ENCODE measurements at places on chromosomes 1 and 21. TPM values are rescaled to one million over a fixed set of nuclear protein-coding genes. Genes with fewer than 3 reads are reported as not detected.

The RHEX gene
- not detected for total RNA-seq

DNA sequence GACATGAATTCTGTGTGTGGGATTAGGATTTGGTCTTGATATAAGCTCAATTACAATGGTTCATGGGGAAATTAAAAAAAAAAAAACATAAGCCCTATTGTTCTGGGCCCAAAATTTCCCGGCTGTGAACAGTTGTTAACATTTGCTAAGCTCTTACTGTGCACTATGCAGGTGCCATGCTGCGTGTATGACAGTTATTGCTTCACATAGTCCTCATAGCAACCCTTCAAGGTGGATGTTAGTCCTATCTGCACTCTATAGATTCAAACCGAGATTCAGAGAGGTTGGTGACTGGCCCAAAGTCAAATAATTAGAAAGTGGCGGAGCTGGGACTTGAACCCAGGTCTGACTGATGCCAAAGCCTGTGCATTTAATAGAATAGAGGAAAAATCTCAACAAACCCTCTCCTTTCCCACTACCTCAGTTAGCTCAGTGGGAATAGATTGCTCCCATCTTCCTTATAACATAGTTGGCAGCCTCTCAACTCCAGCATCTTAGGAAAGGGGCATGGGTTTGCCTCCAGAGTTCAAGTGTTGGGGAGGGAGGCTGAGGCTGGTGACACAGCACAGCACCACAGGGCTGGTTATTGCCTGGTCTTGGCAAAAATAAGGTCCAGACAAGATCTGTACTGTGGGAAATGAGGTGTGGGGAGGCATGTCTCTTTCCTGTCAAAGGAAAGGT is 55.0 kb upstream of the GCLM start:
- DNase-seq: no peak
- H3K27ac ChIP-seq: no peak overlapping the region
- H3K4me1 ChIP-seq: no peaks in the 10 kb centered on the region
- peaks cover 3% of the 10 kb centered on the region for H3K27me3 ChIP-seq
- no peaks in the 10 kb centered on the region for H3K36me3 ChIP-seq

GRCh38 chr1:57072401-57073110 is 106.7 kb upstream of the C8B start:
- no peaks in the 10 kb centered on the region for H3K4me1 ChIP-seq
- no peak overlapping the region for H3K4me3 ChIP-seq
- H3K27ac ChIP-seq: no peak overlapping the region
- no peak for DNase-seq

DNA sequence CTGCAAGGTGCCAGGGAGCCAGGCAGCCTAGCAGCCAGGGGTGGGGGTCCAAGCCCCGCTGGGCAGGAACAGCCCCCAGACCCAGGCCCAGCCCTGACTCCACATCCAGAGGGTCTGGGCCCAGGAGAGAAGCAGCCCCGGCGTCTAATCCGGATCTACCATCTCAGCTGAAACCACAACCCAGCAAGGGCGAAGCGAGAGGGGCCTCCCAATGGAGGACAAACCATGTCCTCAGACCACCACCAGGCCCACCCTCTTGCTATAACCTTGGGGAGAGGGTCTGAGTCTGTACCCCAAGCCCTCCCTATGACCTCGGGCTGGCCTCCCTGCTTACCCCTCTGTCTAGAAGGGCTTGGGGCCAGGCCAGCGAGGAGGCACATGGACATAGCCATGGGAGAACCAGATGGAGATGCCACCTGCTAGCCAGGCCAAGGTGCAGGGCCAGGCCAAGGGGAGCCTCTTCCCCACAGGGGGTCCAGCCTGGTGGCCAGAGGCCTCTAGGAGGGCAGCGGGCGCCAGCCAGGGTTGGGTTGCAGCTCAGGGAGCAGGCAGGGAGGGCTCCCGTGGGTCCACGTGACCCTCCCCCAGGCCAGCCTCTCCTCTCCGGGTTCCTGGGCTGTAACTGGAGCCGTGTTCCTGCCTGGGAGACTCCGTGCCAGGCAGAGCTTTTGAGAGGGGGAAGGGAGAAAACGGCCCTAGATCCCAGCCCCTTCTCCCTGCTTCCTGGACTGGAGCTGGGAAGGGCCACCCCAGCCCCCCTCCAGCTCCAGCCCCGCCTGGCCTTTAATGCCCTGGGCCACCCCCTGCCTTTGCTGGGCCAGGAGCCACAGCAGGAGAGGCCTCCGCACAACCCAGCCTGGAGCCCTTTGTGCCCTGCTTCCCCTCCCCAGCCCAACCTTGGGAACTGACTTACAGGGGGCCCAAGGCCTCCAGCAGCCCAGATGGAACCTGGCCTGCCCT is 2.5 kb downstream of the WNT9A start:
- H3K4me1 ChIP-seq: no peaks in the 10 kb centered on the region
- H3K4me3 ChIP-seq: no peak overlapping the region
- peaks cover 26% of the 10 kb centered on the region for H3K27me3 ChIP-seq
- no peak overlapping the region for H3K27ac ChIP-seq

The AMY2B gene
- 3.2 TPM for total RNA-seq

- no peak overlapping the region for H3K4me3 ChIP-seq
- no peak overlapping the region for H3K27ac ChIP-seq
- peaks cover 31% of the 10 kb centered on the region for H3K27me3 ChIP-seq
- peaks cover 24% of the 10 kb centered on the region for H3K4me1 ChIP-seq
Measured at GRCh38 chr1:212561501-212561931, 47.0 kb upstream of the ATF3 start.

DNA sequence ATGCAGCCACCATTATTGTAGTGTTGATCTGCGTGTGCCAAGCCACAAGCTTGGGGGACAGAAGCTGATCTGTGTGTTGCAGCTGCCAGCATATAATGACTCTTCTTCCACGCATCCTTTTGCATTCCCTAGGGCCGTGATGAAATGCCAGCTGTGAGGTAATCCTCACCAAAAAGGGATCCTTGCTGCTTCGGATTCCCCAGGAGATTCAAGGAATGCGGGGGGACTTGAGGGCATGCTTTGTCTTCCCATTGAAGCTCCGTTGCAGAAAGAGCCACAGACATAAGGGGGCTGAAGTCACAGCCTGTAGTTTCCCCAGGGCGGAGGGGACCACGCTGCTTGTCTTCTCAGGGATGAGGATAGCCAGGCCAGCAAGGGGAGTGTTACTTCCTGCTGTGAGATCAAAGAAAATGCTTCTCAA is 281.6 kb upstream of the FMN2 start:
- no peak for DNase-seq
- peaks cover 23% of the 10 kb centered on the region for H3K4me1 ChIP-seq
- H3K36me3 ChIP-seq: no peaks in the 10 kb centered on the region
- no peak overlapping the region for H3K4me3 ChIP-seq

DNA sequence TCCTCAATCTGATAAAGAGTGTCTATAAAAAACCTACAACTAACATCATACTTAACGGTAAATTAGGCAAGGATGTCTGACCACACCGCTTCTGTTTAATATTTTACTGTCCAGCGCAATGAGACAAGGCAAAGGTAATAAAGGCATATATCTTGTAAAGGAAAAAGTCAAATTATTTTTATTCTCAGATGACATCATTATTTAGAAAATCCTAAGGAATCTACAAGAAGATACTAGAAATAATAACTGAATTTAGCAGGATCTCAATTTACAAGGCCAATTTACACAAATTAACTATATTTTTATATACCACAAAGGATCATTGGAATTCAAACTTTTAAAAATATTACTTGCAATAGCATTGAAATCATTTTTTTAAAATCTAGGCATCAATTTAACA is 29.4 kb downstream of the GJA4 start:
- H3K27ac ChIP-seq: no peak overlapping the region
- H3K4me1 ChIP-seq: no peaks in the 10 kb centered on the region
- peak; percentile 2 for DNase-seq
- H3K27me3 ChIP-seq: no peaks in the 10 kb centered on the region

The CD1C gene
- 0.45 TPM for total RNA-seq

The AKT3 gene
- total RNA-seq: 39.1 TPM

The C1orf210 gene
- total RNA-seq: not detected

The NEK2 gene
- total RNA-seq: 18.0 TPM

DNA sequence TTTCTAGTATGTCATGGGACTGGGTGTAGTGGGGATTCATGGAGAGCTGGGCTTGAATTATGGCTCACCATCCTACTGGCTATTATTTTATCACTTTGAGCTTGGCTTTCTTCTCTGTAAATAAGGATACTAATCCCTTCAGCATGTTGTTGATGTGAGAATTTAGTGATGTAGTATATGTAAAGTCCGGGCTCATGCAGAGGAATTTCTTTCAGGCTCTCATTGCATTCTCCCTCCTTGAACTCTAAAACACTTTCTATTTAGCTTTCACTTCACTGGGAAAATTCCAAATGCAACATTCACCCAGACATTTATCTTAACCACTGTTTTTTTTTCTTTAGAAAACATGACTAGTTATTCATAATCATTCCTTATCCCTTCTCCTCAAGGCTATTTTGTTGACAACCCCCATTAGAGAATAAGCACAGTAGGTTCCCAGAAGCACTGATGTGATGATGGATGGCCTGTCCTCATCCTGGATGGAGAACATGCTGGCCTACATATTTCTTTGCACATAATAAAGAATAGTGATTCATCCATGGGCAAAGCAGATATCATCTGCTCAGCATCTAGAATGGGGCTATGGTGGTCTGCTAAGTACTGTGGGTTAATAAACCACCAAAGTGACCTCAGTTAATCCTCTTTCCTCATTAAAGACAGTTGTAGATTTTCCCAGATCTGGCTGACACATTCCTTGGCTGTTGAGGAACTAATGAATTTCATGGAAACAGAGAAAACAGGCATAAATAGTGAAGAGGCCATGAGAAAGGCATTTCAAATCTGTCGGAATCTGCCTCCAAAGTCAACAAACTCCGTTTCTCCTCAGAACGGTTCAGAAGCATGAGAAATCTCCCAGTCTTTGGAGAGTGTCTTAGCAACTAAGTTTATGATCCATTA is 68.0 kb upstream of the CYP2J2 start:
- H3K4me1 ChIP-seq: no peaks in the 10 kb centered on the region
- H3K4me3 ChIP-seq: no peak overlapping the region
- no peak overlapping the region for H3K27ac ChIP-seq
- peaks cover 3% of the 10 kb centered on the region for H3K27me3 ChIP-seq
- no peak for DNase-seq

The B3GALT2 gene
- 0.05 TPM for total RNA-seq

- peak; percentile 87 for DNase-seq
- no peaks in the 10 kb centered on the region for H3K36me3 ChIP-seq
- peaks cover 23% of the 10 kb centered on the region for H3K27me3 ChIP-seq
Measured at GRCh38 chr1:244074559-244075171, 23.6 kb downstream of the ZBTB18 start.

The MYBPH gene
- total RNA-seq: not detected

GRCh38 chr21:43978060-43978459 is 34.0 kb upstream of the TRAPPC10 start:
- no peak for DNase-seq
- H3K27me3 ChIP-seq: no peaks in the 10 kb centered on the region
- no peak overlapping the region for H3K4me3 ChIP-seq
- H3K36me3 ChIP-seq: peaks cover 31% of the 10 kb centered on the region
- no peak overlapping the region for H3K27ac ChIP-seq

The MEX3A gene
- 0.84 TPM for total RNA-seq

DNA sequence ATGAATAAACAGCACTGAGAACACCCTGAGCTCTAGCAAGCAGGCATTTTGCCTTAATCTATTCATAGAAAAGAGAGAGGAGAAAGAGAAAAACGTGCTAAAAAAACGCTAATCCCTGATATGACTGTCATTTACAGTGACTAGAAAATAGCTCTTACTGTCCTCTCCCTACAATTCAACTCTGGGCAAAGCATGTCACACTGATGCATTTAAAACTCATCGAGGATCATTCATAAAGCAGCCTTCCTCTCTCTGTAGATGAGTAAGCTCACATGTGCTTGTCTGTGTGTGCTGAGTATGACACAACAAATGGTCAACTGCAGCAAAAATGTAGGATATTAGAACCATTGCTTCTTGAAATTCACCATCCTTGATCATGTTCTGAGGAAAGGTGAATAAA is 109.0 kb downstream of the SGIP1 start:
- no peaks in the 10 kb centered on the region for H3K4me1 ChIP-seq
- H3K27ac ChIP-seq: no peak overlapping the region
- H3K36me3 ChIP-seq: no peaks in the 10 kb centered on the region
- no peak for DNase-seq

DNA sequence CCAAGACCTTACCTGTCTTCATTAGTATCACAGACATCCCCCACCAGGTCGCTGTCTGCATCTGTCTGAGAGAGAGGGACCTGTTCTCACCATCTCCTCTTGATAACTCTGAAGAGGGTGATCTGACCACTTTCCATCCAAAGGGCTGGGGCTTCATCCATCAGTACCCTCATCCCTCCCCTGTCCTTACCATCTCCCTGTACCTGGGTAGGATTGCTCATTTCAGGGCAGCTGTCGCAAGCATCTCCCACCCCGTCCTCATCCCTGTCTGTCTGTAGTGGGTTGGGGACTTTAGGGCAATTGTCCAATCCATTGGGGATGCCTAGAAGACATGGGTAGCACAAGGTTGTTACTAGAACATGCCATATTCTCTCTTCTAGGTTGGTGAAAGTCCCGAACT is 7.9 kb downstream of the THBS3 start:
- H3K4me3 ChIP-seq: no peak overlapping the region
- H3K27me3 ChIP-seq: no peaks in the 10 kb centered on the region
- no peak for DNase-seq
- peaks cover 24% of the 10 kb centered on the region for H3K36me3 ChIP-seq

- no peak for DNase-seq
- no peaks in the 10 kb centered on the region for H3K36me3 ChIP-seq
Measured at GRCh38 chr1:85544689-85545215, 35.8 kb upstream of the CCN1 start.

DNA sequence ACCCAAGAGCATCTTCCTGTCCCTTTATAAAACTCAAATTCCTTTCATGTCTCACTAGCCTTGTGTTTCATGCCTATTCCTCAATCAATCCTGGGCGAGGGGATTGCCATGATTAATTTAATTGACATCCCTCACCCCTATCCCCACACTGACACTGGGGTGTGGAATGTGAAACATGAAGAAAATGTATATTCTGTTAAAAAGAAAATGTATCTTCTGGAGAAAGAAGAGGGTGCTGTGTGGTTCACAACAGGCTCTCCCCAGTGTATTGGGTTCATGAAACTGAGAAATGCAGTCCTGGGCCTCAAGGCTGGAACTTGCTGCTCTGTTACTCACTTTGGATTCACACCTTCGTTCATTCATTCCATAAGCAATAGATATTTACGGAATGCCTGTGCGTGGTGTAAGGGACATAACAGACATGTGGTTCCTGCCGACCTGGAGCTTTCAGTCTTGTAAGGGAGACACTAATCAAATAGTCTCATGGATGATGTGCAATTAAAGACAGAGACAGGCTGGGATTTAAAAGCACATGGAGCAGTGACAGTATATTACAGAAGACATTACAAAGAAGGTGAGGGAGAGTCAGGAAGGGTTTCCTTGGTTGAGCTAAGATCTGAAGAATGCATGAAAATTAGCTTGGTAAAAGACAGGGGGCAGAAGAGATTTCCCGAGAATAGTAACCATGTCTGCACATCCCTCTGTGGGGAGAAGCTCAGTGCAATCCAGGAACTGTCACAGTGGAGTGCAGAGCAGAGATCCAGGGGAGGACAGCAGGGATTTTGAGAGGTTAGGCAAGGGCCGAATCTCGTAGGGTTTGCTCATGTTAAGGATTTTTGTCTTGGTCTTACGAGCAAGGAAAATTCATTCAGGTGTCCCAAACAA is 32.1 kb downstream of the SERTAD4 start:
- H3K36me3 ChIP-seq: no peaks in the 10 kb centered on the region
- peaks cover 3% of the 10 kb centered on the region for H3K27me3 ChIP-seq
- H3K4me1 ChIP-seq: no peaks in the 10 kb centered on the region
- no peak for DNase-seq
- H3K4me3 ChIP-seq: no peak overlapping the region
